ENCODE measurements at places on chromosomes 4 and X. TPM values are rescaled to one million over a fixed set of nuclear protein-coding genes. Genes with fewer than 3 reads are reported as not detected.

Gene SRPK3
- not detected for total RNA-seq

Gene SSX7
- total RNA-seq = not detected

Gene MAGIX
- total RNA-seq = 2.8 TPM

Gene SH3RF1
- 0.69 TPM for total RNA-seq

Gene TRAPPC11
- 33.7 TPM for total RNA-seq

Gene FGFBP1
- not detected for total RNA-seq

Gene PRRG1
- not detected for total RNA-seq

All from activated T-helper 1 cell treated with anti-CD3 and anti-CD28 coated beads, Interleukin-12 subunit alpha, Interleukin-12 subunit beta, Interleukin-2, Interleukin-4 antibody, amounts not matched to agents 30 ng/mL and 10 ng/mL and 1 ng/mL, durations not matched to agents 14 hours and 24 hours and 36 hours (primary cell).